Nephron progenitor cell (in vitro differentiated cells): ENCODE measurements at places on chromosomes 12 and 14.

GRCh38 chr14:61420326-61420725 lies 98.9 kb downstream of the PRKCH start:
- DNase-seq, result no peak

- no peak for DNase-seq
Observed at GRCh38 chr12:87039536-87039935, 783.3 kb upstream of the MGAT4C start.

DNA sequence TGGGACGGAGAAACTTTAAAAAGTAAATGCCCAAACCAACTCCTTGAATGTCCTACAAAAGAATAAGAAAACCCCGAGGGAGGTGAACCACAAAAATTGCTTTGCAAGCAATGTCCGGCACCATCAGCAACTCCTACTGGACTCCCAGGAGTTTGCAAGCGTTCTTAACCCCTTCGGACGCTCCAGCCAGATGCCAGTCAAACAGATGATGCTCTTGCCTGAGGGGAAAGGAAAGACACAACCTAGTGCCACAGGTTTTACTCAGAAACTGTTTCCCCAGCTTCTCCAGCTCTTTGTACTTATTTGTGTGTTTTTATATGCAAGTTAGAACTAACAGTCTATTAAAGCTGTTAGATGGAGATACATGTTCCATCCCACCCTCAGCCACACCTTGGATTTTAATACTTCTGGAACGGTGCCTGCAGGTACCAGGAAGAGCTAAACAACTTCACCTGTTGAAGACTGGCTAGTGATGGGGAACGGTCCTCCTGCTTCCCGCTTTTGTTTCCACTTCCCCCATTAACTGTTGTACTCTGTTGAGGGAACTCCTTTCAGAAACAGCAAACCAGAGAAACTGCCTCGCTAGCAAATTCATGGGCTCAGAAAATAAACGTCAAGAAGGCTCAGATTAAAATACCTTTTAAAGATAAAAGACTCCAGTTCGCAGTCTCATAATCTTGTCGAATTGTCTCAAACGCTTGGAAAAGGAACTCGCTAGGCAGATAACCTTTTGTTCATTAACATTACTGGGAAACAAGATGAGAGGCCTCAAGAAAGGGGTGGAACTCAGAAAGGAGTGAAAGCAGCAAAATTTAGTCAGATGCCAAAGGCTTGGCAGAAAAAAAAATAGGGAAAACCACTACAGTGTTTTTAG lies 1.1 kb upstream of the FERMT2 start:
- DNase-seq, result peak; percentile 53

DNA sequence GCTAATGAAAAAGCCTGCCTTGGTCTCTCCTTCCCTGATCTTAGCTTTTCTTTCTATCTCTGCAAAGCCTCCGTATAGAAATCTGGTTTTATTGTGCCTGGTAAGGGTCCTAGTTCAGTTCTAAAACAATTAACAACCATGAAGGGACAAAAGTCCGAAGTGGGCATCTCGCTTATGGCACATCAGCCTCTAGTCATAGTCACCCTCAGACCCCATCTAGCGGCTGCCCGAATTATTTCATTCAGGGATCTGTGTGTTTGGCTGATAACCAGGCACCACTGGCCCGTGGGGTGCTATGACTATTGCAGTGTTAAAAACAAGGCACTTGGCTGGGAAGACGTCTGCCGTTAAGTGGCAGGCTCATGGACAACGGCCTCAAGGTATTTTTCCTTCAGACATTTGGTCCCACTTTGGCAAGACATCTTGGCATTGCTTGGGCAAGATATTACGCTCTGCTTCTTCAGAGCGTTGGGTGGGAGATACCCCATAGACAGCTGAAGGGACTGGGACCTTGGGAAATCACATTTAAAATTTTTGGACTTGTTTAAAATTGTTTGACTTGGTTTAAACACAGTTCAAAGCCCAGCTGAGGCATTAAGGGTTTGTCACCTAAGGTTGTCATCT lies 87.1 kb downstream of the SINHCAF start:
- DNase-seq, result peak; percentile 73

GRCh38 chr12:40701756-40702155 lies 9.5 kb downstream of the CNTN1 start:
- DNase-seq, result no peak

- no peak for DNase-seq
Observed at GRCh38 chr12:77082021-77082420, 16.7 kb upstream of the E2F7 start.

DNA sequence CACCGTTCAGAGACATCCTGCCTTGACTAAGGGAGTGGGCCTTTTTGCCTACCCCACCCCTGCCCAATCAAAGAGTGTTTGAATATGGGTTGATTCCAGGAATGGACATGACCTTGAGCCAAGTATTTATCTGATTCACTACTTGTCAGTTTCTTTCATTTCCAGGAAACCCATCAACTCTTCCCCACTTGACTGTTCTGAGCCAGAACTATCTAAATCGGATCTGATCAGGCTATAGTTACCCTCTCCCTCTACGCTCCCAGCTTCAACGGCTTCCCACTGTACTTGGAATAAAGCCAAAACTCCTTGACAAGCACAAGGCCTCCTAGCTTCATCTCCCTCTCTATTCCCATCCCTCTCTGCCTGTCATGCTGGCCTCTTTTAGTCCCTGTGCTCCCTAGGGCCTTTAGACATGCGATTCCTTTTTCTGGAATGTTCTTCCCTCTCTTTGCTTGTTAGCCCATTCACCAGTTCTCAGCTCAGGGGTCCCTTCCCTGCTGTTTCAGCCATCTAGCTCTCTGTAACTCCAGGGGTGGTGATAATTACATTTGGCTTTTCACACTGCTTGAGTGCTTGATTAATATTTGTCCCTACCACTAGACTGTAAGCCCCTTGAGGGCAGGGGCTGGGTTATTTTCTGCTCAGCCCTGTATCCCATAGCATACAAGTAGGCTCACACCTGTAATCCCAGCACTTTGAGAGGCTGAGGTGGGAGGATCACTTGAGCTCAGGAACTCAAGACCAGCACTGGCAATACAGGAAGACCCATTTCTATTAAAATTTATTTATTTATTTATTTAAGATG lies 5.5 kb upstream of the ITPK1 start:
- no peak for DNase-seq

GRCh38 chr14:105899657-105900397 lies 373.4 kb downstream of the TMEM121 start:
- DNase-seq, result no peak

- DNase-seq, result no peak
Observed at GRCh38 chr12:29533815-29534489, 36.5 kb upstream of the OVCH1 start.

GRCh38 chr14:71289536-71289935 lies 382.3 kb downstream of the PCNX1 start:
- DNase-seq, result no peak

DNA sequence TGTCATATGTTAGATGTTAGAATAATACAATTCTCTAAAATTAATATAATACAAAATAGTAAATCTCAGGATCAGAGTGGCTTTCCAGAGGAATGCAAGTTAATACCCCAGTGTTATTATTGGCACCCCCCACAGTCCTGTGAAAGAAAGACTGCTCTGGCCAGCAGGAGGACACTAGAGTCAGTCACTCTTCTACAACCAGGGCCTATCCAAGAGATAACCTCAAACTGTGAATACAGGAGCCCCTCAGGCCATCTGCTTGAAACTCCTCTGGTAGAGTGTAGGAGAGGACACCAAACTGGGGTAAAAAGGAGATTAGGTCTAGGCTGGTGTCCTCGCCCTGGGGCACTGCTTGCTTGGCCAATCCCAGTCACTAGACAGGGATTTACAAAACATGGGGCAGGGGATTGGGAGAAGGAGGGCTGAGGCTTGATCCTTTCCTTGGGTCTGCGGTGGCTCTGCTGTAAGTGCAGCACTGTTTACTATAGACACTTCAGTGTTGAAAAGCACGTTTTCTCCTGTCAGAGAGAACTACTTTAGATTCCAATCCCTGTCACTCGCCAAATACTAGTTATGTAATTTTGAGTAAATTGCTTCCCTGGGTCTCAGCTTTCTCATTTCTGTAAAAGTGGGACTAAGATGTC lies 44.5 kb upstream of the PTPRR start:
- DNase-seq, result no peak

DNA sequence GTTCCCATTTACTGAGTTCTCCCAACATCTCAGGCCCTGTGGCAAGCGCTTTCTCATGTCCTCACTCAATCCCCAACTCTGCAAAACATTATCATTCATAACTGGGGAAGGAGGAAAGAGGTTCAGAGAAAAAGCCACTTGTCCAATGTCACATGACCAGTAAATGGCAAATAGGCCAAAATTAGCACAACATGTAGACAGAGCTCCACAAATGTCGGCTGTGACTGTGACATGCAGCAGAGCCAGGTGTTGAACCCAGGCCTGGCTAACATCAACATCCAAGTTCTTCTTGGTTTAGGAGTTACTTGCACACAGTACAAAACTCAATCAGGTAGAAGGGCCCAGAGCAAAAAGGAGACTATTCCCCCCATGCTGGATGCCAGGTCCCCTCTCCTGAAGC lies 10.8 kb downstream of the KCTD10 start:
- no peak for DNase-seq

- DNase-seq, result no peak
Observed at GRCh38 chr14:74793506-74794155, 30.5 kb downstream of the YLPM1 start.

DNA sequence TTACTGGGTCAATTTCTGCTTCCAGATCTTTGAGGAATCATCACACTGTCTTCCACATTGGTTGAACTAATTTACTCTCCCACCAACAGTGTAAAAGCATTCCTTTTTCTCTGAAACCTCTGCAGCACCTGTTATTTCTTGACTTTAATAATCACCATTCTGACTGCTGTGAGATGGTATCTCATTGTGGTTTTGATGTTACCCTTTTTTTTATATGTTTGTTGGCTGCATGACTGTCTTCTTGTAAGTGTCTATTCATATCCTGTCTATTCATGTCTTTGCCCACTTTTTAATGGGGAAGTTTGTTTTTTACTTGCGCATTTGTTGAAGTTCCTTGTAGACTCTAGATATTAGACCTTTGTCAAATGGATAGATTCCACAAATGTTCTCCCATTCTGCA lies 324.9 kb downstream of the NAV3 start:
- no peak for DNase-seq

GRCh38 chr14:37142835-37143401 lies 29.5 kb downstream of the SLC25A21 start:
- DNase-seq, result no peak

DNA sequence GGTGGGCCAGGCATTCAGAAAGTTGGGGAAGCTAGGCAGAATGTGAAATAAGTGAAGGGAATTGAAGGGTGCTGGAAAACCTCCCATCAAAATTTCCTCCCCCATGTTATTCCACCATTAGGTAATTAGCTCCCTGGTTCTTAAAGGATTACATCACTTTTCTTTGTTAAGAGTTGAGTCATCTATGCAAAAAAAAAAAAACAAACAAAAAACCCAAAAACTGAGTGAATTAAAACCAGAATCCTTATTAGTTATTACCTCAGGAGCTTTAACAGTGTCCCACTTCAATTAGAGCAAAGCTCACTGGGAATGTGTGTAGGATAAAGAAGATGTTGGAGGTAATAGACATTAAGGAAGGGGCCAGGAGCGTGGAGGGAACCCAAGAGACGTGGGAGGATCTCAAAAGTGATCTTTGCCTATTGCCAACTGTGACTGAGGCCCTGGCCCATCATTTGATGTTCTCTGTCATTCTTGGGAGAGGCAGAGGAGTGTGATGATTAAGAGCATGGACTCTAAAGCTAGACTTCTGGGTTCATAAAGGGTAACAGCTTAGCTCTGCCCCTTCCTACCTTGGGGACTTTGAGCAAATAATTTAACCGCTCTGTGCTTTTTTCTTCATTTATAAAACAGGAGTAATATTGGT lies 364.7 kb downstream of the APAF1 start:
- no peak for DNase-seq

- peak; percentile 16 for DNase-seq
Observed at GRCh38 chr14:59631237-59631636, 54.6 kb upstream of the CCDC175 start.

- no peak for DNase-seq
Observed at GRCh38 chr14:80278293-80279023, 67.2 kb upstream of the DIO2 start.

- peak; percentile 80 for DNase-seq
Observed at GRCh38 chr12:127677537-127678131, 589.3 kb upstream of the TMEM132C start.

DNA sequence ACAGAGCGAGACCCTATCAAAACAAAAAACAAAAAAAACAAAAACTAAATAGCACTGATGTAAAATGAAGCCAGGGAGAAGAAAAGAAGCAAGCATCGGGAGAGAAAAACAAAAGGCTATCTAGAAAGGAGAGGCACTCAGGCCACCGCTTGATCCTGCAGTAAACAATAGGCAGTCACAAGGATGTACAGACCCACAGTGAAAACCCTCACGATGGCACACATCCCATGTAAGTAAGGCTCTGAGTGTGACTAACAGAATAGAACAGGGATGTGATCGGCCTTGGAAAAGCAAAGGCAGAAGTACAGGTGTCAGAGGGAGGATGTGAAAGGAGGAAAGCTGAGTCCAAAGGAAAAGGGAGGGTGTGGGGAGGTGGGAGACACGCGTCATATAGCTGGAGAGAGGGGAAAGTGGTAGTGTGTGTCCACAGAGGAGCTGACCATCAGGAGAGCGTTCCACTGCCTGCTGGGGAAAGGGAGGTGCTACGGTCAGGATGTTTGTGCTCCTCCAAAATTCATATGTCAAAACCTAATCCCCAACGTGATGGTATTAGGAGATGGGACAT lies 31.5 kb downstream of the CAMKK2 start:
- no peak for DNase-seq

DNA sequence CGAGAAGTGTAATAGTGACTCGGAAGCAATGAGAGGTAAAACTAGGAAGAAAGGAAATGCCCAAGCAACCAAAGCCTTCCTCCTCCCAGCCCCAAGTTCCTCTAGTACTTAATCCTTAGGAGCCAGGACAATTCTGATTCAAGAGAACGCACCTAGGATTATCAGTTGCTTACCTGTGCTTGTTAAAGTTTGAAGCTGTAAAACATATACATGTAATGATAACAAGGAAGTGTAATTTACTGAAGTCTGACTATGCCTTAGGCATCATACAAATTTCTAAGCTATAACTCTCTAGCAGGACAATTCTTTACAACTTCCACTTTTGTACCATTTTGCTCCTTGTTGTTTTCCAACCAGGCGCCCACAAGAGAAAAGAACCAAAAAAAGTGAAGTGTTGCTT lies 92.8 kb upstream of the OSBPL8 start:
- no peak for DNase-seq

- DNase-seq, result no peak
Observed at GRCh38 chr12:129246630-129247029, 393.4 kb downstream of the GLT1D1 start.
